Urothelium cell line (cell line): ENCODE measurements at places on chromosomes 11 and 22.

DNA sequence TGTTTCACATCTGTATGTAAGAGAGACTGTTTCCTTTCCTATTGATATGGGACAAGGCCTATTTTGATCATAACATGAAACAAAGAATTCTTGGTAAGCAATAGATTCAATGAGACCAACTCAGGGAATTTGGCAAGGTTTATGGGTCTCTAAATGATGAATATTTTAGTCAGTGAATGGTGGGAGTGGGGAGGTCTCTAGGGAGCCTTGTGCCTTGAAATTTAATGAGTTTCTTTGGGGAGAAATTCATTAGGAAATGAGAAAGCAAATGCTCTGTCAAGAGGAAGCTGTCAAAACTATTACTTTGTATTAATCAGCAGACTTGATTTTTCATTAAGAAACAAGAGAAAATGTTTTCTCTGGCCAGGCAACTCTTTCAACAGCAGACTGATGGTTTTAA, 921.7 kb upstream of the API5 start:
- DNase-seq, result no peak

DNA sequence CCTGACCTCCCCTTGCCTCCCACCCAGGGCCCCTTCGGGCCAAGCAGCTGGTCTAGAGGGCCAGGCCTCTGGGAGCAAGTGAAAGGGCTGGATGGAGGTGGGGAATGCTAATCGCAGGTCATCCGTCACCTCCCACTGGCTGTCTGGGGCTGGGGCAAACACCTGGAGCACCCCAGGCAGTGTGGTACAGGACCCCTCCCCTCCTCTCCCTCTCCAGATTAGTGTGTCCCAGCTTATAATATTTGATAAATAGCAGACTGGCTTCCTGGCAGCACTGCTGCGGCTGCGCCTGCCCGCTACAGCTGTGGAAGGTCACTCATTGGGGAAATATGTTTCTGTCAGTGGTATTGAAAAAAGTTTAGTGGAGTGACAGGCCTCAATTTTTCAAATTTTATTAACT, 90.7 kb upstream of the PHOX2A start:
- DNase-seq, result no peak

- no peak for DNase-seq
Observed at GRCh38 chr11:128042290-128042751, 545.0 kb downstream of the ETS1 start.

DNA sequence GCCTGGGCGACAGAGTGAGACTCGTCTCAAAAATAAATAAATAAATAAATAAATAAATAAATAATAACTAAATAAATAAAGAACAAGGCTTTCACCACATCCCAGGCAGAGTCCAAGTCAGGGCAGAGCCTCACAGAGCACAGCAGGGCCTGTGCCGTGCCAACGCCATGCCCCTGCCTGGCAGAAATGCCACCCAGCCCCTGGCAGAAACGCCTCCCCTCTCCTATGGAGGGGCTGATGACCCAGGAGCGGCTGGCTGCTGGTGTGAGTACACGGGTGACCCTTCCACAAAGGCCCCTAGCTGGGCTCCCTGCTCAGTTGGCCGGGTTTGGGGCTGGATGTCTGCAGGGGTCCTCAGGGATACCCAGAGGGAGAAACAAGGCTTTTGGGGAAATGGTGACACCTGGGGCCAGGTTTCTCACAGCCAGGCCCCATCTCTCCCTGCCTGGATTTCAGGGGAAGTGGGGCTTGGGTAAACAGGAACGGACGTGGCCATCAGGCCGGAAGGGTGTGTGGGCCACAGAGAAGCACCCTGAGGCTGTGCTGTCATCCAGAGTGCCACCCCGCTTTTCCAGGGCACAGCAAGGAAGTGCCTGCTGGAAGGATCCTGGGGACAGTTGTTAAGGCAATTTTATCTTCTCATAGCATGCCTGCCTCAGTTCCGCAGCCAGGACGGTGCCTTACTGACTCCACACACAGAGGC, 5.1 kb downstream of the BID start:
- DNase-seq, result no peak
